ENCODE measurements at places on chromosomes 2 and 18. TPM values are rescaled to one million over a fixed set of nuclear protein-coding genes. Genes with fewer than 3 reads are reported as not detected.

Gene RIT2
- not detected for total RNA-seq

Gene CDK15
- not detected for total RNA-seq

Gene ZNF142
- total RNA-seq = 44.0 TPM

Gene CABYR
- total RNA-seq = 5.2 TPM

Gene LINC00305
- total RNA-seq = not detected
